NCI-H146 (cell line): ENCODE measurements at places on chromosomes 12 and 14.

DNA sequence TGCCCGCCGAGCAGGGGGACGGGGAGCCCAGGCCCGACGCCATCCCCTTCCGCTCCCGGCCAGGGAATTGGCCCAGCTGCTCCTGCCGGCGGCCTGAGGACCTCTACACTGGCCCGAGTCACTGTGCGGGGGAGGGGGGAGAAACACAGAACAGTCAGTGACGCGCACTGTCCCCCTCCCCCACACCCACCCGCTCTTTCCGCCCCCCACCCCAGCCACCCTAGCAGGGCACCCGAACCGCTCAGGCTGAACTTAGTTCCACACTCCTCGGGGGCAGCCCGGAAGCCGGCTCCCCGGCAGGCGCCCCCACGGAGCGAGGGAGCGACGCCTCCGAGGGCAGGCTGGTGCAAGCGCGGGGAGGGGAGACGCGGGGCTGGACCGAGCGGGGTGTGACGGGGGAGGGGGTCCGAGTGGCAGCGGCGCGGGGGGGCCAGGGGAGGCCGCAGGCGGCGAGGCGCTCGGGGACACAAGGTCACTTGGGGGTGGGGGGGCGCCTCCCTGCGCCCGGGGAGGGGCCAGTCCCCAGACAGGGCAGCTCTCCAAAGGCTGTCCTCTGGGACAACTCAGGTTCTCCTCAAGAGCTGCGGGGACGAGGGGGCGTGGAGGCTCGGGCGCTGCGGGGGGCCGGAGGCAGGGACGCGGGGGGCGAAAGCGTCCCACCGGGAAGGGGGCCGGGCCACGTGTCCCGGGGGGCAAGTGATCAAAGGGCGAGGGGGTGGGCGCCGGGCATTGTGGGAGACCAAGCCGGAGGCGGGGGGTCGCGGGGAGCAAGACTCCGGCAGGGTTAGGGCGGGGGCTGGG lies 648 bp downstream of the CHD4 start:
- peak; percentile 75 for DNase-seq

- no peak for DNase-seq
Measured at GRCh38 chr14:92105073-92105892, 1.1 kb downstream of the ATXN3 start.

DNA sequence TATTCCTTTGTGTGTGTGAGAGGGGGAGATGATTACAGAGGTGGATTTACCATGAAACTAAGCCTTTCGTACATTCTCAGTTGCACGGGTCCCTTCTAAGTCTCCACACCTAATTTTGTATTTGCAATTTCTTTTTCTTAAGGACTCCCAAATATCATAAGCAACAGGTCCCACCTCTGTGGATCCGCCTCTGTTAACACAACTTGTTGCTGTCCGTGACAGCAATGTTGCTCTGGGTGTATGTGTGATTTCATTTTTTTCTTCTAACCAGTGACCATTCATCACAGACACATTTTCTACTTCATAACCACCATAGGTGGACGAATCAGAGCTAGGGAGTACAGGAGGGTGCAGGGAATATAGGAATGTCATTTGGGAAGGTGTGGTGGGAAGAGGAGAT lies 81.1 kb downstream of the NRXN3 start:
- no peak for DNase-seq

- DNase-seq = no peak
Measured at GRCh38 chr12:39958377-39958776, 147.5 kb downstream of the SLC2A13 start.

GRCh38 chr14:24694680-24695079 lies 60.7 kb upstream of the GZMB start:
- no peak for DNase-seq

- DNase-seq = no peak
Measured at GRCh38 chr14:69059658-69060623, 80.8 kb upstream of the ACTN1 start.

DNA sequence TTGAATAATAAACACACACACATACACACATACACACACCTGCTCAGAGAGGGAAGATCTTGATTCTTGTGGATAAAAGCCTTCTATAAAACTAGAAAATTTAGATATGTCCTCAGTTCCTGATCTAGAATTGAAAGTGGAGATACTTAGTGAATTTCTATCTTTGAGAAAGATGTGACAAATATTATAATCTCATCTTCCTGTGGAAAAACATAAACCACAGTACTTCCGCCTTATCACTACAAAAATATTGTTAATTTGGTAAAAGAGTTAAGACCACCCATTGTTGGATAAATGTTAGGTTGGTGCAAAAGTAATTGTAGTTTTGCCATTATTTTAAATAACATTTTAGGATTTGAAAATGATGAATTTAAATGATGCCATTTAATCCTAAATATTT lies at the start of gene KLRK1:
Gene KLRK1 (minus strand): TSS at position 138 of the 400 bp plus-strand sequence. CDS start 1,231 bp downstream, outside the sequence.
- no peak for DNase-seq

GRCh38 chr14:22188318-22188717 lies 400.7 kb downstream of the DAD1 start:
- DNase-seq = no peak

GRCh38 chr14:96806836-96807235 lies 9.7 kb downstream of the VRK1 start:
- DNase-seq = no peak

DNA sequence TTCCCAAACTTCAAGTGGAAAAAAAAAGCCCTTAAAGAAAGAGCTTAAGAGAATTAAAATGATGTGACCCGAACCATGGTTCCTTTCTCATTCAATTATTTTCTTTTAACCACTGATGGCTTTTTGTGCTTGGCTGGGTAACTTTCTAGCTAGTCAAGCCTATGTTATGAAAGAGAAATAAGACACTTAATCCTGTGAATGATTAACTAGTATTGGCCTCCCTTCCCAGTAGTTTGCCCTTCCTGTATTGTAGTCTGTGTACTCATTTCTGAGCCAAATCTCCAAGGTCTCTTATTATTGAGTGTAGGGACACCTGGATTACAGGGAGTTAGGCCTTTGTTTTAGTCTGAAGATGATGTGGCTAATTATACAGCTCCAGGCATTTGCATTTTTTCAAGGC lies 353.0 kb downstream of the RAD51B start:
- DNase-seq = no peak
